ENCODE measurements at places on chromosomes 3 and 15.

DNA sequence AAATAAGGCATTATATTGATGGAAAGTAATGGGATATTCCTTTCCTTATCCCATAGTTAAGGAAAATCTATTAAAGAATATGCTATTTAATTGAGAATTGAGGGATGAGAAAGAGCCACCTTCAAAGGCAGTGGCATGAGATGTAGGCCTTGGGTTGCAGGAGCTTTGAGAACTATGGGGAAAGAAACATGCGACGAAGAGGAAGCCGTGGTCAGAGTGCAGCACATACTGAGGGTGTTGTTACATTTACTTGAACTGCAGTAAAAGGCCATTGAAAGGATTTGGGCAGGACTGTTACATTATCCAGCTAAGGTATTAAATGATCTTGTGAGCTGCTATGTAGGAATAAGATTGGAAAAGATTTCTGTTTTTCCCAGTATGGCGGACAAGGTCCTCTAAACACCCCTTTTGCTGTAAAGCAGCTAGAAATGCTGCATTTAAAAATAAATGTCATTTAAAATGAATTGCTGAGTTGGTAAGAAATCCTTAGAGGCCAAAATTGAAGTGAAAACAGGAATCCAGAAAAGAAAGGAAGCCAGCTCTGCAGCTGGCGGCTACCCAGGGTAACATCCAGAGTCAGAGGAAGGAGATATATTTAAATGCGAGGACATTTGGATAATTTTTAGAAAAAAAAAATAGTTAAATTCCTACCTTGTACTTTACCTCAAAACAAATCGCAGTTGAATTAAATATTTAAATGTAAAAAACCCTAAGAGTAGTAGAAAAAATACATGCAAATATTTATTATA, 61.7 kb downstream of the IL1RAP start:
- peaks cover 16% of the 10 kb centered on the region for H3K4me1 ChIP-seq
- H3K27me3 ChIP-seq: no peaks in the 10 kb centered on the region
- no peak for DNase-seq
- H3K27ac ChIP-seq: no peak overlapping the region

- H3K4me1 ChIP-seq: no peaks in the 10 kb centered on the region
- no peak overlapping the region for H3K4me3 ChIP-seq
- no peak overlapping the region for H3K27ac ChIP-seq
- peak; percentile 59 for DNase-seq
Observed at GRCh38 chr3:43855674-43856299, 165.0 kb downstream of the ABHD5 start.

GRCh38 chr3:183327343-183327742, 74.3 kb downstream of the B3GNT5 start:
- DNase-seq: no peak
- no peak overlapping the region for H3K4me3 ChIP-seq

GRCh38 chr15:23793191-23793680, 106.1 kb upstream of the NDN start:
- no peaks in the 10 kb centered on the region for H3K36me3 ChIP-seq
- DNase-seq: no peak
- no peak overlapping the region for H3K27ac ChIP-seq
- H3K4me1 ChIP-seq: no peaks in the 10 kb centered on the region
- no peaks in the 10 kb centered on the region for H3K27me3 ChIP-seq

- H3K36me3 ChIP-seq: no peaks in the 10 kb centered on the region
- no peak overlapping the region for H3K4me3 ChIP-seq
- no peak for DNase-seq
- H3K27ac ChIP-seq: no peak overlapping the region
Observed at GRCh38 chr15:78110916-78111475, 18.6 kb downstream of the SH2D7 start.

- DNase-seq: peak; percentile 54
- H3K4me3 ChIP-seq: no peak overlapping the region
- H3K36me3 ChIP-seq: no peaks in the 10 kb centered on the region
- peak overlapping the region; percentile 40 for H3K27ac ChIP-seq
Observed at GRCh38 chr15:92839696-92840095, 60.4 kb upstream of the CHD2 start.

DNA sequence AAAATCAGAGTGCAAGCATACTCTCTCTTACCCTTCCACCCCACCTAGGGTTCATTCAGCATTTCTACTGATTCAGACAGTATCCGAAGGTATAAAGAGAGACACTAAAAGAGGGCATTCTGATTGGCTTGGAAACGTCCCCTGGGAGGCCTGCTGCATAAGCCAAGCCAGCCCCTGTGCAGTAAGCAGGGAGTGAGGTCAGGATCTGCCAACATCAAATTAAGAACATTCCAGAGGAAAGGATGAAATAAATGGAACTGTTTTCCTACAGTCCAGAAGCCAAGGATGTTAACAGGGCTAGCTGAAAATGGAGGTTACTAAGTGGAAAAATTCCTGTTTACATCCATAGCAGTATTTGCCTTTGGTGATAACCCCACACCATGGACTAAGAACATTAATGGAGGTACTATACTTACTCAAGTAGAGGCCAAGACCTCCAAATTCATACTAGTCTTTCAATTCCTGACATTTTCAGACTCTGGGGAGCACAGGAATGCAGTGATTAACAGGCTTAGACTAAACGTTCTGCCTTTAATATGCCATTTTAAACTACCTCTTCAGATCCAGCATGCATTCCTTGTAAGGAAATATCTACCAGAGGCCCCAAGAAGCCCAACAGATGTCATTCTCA, 34.5 kb downstream of the NPTN start:
- no peaks in the 10 kb centered on the region for H3K27me3 ChIP-seq
- peaks cover 2% of the 10 kb centered on the region for H3K36me3 ChIP-seq
- DNase-seq: no peak
- peaks cover 27% of the 10 kb centered on the region for H3K4me1 ChIP-seq
- H3K27ac ChIP-seq: no peak overlapping the region

DNA sequence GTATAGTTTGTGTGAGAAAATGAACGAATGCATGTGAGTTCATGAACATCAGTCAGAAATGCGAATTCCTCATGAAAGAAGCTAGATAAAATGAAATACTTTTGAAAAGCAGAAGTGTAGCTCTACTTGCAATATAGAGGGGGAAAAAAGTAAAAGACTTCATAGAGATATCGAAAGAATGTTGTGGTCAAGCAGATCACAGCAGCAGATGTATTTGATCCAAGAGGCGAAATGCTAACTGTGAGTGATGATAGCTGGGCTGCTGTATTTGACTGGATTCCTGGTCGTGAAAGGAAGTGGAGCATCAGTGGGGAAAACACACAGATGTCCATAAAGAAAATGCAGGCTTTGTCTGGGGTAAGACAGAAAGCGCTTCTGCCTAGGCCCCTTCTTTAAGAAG, 112.4 kb downstream of the ADAMTSL3 start:
- H3K27ac ChIP-seq: no peak overlapping the region
- H3K36me3 ChIP-seq: no peaks in the 10 kb centered on the region
- no peak overlapping the region for H3K4me3 ChIP-seq
- peaks cover under 1% of the 10 kb centered on the region for H3K27me3 ChIP-seq
- no peaks in the 10 kb centered on the region for H3K4me1 ChIP-seq

DNA sequence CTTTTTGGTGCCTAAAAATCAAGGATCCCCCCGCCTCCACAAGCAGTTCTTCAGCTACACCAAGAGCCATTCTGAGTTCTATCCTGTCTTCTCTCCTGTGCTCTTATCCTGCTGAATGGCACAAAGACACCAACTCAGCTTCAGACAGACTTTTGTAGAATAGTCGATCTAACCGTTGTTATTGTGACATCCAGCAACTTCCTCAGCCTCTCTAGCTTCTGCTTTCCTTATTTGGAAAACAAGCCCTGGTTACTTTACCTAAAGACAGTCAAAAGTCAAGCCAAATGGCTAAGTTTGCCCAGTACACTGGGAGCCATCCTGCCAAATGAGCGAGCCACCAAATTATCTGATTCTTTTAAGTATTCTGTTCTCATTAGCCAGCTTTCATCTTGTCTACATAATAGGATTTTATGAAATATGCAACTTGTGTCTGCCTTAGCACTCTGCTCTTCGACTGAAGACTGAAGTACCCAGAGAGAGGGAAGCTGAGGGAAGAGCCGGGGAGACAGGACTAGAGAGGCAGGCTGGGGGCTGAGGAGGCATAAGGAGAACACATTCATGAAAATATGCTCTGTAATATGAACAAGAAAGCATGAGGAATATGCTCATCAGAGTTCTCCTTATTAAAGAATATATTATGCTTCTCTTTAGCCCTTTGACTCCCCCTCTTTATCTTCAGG, 35.1 kb downstream of the LYZL4 start:
- no peaks in the 10 kb centered on the region for H3K36me3 ChIP-seq
- H3K27me3 ChIP-seq: peaks cover 9% of the 10 kb centered on the region
- no peak overlapping the region for H3K27ac ChIP-seq
- no peaks in the 10 kb centered on the region for H3K4me1 ChIP-seq

- no peaks in the 10 kb centered on the region for H3K27me3 ChIP-seq
- DNase-seq: no peak
- no peaks in the 10 kb centered on the region for H3K36me3 ChIP-seq
Observed at GRCh38 chr3:42653560-42654330, at the start of gene ZBTB47. Gene ZBTB47 (plus strand): TSS chr3:42653697. CDS start chr3:42658356, 4,659 bp downstream.

DNA sequence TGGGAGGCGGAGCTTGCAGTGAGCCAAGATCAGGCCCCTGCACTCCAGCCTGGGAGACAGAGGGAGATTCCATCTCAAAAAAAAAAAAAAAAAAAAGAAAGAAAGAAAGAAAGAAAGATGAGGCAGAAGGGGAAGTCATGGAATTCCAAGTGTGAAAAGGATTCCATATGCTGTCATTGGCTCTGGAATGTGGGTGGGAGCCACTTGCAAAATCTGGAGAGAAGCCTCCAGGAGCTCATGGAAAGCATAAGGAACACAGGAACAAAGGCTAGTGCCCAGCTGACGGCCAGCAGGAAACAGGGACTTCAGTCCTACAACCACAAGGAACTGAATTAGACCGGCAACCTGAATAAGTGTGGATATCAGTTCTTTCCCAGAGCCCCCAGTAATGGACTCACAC, 12.5 kb upstream of the TRAK1 start:
- no peak for DNase-seq
- peaks cover 5% of the 10 kb centered on the region for H3K36me3 ChIP-seq
- H3K4me1 ChIP-seq: peaks cover 50% of the 10 kb centered on the region
- no peaks in the 10 kb centered on the region for H3K27me3 ChIP-seq
- no peak overlapping the region for H3K27ac ChIP-seq

Data from activated CD4-positive, alpha-beta memory T cell treated with anti-CD3 and anti-CD28 coated beads for 36 hours (primary cell).